ENCODE measurements at places on chromosomes 6 and 20.
A peak's percentile ranks its signal among the peaks of the same experiment; 100 is the strongest.

DNA sequence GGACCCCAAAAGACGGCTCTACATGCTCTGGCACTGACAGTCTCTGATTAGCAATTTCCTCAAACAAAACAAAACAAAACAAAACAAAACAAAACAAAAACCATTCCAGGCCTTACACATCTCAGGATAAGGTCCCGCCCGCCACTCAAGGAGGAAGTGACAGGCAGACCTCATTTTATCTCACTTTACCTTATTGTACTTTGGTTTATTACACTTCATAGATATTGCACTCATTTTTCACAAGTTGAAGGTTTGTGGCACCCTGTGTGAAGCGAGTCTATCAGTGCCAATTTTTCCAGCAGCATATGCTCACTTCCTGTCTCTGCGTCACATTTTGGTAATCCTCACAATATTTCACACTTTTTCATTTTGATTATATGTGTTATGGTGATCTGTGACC lies 15.2 kb downstream of the ZBP1 start:
- no peak for DNase-seq

DNA sequence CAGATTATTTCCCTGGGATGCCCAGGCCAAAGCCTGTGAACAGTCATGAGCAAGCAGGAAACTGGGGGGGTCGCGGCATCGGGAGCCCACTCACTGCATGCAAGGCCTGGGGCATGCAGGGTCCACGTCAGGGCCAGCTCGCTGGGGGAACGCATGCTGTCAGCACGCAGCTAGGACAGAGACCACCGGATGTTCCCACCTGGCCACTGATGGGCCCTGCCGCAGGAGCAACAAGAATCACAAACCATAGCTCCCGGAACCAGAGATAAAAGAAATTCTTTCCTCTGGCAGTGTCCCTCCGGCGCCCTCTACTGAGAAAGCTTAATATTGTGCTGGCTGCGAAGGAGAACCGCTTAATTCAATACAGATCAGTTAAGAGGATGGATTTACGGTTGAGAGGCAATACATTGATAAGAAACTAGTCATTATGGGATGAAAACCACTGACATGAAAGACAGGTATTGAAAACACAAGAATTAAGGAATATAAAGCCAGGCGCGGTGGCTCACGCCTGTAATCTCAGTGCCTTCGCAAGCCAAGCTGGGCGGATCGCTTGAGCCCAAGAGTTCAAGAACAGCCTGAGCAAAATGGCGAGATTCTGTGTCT lies 32.6 kb downstream of the C6orf15 start:
- no peak for DNase-seq

DNA sequence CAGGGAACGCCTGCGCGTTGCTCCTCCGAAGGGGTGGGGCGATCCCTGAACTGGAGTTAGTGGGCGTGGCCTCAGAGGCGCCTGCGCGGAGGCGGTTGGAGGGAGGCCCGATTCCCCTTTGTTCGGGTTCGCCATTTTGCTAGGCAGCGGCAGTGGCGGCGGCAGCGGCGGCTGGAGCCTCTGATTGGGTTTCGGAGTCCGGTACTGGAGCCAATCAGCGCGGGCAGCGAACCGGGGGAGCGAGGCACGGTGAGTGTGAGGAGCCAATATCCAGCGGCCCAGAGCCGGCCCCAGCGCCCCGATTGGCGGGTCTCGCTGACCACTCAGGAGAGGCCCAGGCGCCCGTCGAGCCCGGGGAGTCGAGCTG lies at the start of gene NFYA:
NFYA (plus strand) TSS at position 139 of the 367 bp plus-strand sequence. CDS start 6,116 bp downstream, outside the sequence.
- no peak for DNase-seq

DNA sequence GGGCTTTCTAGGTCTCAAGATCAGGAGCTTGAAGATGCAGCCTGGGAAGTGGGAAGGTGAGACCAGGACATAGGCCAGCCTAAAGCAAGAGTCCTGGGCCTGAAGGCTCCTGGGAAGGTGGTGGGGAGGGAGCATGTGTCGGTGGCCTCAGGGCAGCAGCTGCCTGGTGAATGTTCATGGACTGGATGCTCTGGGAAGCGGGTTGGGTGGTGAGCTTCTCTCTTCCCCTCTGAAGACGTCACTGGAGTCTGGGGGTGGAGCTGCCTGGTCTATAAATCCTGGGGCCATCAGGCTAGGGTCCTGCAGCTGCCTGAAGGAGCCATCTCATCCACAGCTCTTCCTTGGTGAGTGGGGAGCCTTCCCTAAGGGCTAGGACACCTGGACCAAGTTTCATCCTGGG lies at the start of gene GNRH2:
GNRH2 (plus strand) TSS at position 301 of the 400 bp plus-strand sequence. CDS start 793 bp downstream, outside the sequence.
- no peak for DNase-seq

- no peak for DNase-seq
These were observed 19.8 kb upstream of the GJA10 start for GRCh38 chr6:89874438-89874837.

GRCh38 chr6:158584236-158584651 lies 24.4 kb downstream of the TMEM181 start:
- DNase-seq: no peak

DNA sequence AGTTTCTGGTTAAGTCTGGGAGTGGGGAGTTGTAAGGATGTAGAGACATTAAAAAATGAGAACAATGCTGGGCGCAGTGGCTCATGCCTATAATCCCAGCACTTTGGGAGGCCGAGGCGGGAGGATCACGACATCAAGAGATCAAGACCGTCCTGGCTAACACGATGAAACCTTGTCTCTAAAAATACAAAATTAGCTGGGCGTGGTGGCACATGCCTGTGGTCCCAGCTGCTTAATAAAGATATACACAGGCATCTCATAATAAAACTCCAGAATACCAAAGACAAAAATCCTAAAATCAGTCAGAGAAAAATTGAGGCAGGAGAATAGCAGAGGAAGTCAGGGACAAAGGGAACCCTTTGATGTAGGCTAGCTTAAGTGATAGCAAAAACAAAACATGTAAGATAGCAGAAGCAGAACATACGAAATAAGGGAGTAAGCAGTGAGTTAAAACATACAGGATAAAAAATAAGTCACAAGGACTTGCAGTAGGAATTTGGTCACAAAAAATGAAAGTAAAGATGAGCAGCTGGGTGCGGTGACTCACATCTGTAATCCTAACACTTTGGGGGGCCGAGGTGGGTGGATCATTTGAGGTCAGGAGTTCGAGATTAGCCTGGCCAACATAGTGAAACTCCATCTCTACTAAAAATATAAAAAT lies 23.6 kb downstream of the DDX43 start:
- no peak for DNase-seq

GRCh38 chr6:152380351-152380767 lies 256.8 kb downstream of the SYNE1 start:
- DNase-seq: no peak

DNA sequence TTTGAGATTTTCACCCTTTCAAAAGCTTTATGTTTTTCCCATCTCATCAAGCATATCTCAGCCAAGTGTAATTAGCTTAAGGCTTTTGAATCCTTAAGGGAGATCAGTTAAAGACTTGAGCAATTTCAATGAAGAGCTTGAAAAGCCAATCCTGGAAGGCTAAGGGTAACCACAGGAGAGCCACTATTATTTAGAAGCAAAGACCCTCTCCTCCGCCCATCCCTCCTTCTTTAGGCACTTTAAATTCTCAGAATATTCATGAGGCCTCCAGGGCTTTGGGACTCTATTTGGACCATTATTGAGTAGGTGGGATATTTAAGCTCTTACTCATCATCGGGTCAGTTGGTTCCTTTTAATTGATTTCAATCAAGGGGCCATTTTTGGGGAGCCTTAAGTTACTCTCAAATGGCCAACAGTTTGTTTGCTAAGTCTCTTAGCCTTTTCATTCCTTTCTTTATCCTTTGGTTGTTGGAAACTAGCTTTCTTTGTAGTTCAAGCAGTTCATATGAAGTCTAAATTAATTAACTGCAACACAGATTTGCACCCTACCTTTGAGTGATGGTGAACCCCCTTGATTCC lies 567.2 kb downstream of the KIF16B start:
- no peak for DNase-seq

DNA sequence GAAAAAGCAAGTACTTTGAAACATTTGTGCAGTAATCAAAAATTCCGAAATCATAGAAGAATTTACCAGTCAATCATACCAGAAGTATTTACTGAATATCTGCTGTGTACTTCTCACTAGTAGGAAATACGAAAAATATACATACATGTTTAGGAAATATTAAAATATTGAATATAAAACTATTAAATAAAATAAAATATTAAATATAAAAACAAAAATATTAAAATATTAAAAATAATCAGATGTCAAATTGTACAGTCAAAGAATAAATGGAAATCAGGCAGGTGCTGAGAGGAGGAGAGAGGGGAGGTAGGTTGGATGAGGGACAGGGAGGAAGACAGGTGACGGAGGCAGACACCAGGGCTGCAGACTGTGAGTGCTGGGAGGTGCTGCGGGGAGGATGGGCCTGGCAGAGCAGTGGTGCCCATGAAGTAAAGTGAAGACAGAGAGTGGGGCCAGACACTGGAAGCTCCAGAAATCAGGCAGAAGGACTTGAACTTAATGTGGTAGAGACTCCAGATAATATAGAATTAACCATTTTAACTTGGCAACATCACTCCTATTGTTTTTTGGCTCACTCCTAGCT lies 55.9 kb downstream of the PRKN start:
- no peak for DNase-seq

DNA sequence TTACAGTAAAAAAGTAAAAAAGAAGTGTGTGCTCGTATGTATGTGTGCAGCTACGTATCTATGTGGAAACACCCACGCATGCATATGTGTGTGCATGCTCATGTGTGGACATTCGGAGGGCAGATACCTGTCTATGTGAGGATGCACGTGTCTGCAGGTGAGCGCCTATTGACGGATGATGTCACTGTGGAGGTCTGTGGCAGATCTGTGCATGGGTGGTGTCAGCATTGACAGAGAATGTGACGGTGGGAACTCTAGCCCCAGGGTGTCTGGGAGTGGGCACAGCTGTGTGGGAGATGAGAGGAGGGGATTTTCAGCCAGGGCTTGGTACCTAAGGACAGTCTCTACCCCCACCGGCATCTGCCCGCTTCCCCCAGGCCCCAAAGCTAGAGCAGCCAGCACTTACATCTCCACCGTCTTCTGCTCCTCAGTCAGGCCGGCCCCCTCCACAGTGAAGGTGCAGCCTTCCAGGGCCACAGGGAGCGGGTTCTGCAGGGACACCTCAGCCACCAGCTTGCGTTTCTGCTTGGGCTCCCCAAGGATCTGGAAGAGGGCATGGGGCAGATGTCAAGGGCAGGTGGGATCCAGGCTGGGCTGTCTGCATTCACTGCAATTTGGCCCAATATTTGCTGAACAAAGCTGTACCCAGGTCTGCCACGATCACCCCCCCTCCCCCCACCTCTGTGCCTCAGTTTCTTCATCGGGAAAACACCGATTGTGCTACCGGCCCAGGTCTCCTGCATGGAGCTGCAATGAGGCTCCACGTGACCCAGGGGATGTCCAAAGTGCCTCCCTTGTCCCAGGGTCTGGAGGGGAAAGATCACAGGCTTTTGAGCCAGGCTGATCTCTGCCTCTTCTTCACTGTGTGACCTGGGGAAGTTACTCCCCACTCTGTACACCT lies 34.1 kb downstream of the TGM2 start:
- no peak for DNase-seq

- no peak for DNase-seq
These were observed 17.5 kb downstream of the TTBK1 start for GRCh38 chr6:43260791-43261190.

DNA sequence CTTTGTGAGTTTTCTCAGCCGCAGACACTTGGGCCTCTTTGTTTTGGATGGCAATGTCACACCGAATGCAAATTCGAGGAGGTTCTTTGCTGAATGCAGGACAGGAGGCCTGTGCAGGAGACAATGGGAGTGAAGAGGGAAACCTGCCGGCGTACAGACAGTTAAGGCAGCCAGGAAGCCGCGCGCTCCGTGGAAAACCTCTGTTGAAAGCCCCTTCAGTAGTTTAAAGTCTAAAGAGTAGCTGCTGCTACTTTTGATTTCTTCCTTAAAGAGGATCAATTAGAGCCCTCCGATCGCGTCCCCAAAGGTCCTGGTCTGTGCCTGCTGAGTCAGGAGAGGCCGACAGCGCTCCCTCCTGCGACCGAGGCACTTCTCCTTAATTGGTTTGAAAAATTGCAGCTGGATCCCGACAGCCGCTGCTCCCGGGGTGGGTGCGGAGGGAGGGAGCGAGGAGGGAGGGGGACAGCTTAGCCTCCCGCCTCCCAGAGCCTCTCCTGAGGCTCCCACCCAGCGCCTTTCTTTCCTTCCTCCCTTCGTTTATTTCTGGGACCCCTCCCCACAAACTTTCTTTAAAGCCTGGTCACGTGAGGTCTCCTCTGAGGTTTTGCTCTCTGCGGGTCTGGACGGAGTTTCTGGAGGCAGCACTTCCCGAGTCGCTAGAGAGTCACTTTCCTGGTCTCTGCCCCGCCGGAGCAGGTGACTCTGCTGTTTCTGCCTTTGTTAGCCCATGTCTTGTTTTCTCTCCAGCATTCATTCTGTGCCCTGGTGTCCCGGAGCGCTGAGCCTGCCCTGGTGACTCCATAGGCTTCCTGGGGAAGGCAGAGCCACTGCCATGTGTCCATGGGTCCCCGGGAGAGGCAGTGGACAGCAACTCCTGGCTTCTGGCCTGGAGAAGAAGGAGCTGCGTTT lies 22.3 kb upstream of the RPP40 start:
- peak; percentile 29 for DNase-seq

GRCh38 chr20:50724112-50724725 lies 7.2 kb upstream of the PARD6B start:
- no peak for DNase-seq

DNA sequence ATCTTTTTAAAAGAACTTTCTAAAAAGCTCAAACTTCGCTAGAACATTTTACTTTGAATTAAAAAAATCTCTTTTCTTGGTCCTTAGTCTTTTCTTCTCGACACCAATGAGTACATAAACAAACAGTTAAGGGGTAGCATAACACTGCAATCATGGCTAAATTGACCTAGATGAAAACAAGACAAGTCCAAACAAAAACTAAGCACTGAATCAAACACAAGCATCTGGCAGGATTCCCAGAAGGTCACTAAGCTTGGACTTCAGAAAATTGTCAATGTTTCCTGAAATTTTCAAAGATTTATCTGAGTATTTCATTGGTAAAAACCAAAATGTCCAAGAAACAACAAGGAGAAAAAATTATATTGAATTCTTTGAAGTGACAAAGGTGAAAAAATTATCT lies 5.0 kb downstream of the COL21A1 start:
- DNase-seq: no peak

DNA sequence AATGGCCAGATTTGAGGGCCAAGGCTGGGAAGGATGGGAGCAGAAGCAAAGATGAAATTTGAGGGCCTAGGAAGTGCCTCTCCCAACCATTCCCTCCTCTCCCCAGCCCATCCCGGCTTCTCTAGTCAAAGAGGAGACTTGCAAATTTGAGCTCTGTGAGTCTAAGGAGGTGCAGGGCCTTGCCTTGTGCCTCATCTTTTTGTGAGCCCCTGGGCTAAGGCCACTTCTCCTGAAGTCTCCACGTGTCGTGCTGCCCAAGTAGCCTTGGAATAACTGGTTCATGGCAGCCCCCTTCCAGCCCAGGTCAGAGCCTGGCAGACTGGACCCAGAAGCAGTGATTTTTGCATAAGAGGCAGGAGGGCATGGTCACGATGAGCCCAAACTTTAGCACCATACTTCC lies 6.7 kb downstream of the PTGIS start:
- DNase-seq: no peak

- DNase-seq: no peak
These were observed 37.3 kb downstream of the TRAM2 start for GRCh38 chr6:52539607-52540006.

Measured in NCI-H187 treated with DMSO at 0.1 percent for 48 hours (cell line).